Neural cell (in vitro differentiated cells): ENCODE measurements at places on chromosomes 11 and 22. TPM values are rescaled to one million over a fixed set of nuclear protein-coding genes. Genes with fewer than 3 reads are reported as not detected.

Gene NUP50
- polyA plus RNA-seq = 33.0 and 38.7 TPM in 2 replicates

Gene OR5L2
- polyA plus RNA-seq = not detected in 2 replicates

Gene TMPRSS4
- not detected in 2 replicates for polyA plus RNA-seq

Gene CYP2D6
- 11.5 and 14.2 TPM in 2 replicates for polyA plus RNA-seq
